Ovary (tissue), 10 donors: ENCODE measurements at places on chromosomes 12 and 14. TPM values are rescaled to one million over a fixed set of nuclear protein-coding genes. Genes with fewer than 3 reads are reported as not detected.

DNA sequence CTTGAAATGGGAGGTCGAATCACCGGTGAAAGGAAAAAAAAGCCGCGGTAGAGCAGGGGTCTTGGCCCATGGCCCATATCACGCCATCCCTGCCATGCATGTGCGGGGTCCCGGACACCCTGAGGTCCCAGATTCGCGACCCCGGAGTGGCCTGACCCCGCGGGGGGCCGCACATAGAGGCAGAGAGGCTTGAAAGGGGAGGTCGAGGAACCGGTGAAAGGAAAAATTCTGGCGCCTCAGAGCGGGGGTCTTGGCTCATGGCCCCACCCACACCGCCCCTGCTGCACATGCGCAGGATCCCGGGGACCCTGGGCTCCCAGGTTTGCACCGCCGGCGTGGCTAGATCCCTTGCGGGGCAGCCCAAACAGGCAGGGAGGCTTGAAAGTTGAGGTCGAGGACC, 319.8 kb downstream of the ALG10 start:
- DNase-seq = no peak

GRCh38 chr12:79685068-79685467, 5.7 kb downstream of the PAWR start:
- DNase-seq = no peak

DNA sequence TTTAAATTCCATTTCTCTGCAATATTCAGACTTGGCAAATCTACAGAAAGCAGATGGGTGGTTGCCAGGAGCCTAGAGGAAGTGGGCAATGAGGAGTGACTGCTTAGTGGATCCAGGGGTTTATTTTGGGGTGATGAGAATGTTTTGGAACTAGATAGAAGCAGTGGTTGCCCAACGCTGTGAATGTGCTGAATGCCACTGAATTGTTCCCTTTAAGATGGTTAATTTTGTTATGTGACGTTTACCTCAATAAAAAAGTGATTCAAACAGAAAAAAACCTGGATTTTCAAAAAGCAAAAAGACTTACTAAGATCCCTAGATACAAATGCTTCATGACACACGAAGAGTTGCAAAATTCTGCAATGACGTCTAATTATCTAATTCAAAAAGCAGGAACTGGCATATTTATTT, 34.2 kb downstream of the DAO start:
- DNase-seq = no peak

DNA sequence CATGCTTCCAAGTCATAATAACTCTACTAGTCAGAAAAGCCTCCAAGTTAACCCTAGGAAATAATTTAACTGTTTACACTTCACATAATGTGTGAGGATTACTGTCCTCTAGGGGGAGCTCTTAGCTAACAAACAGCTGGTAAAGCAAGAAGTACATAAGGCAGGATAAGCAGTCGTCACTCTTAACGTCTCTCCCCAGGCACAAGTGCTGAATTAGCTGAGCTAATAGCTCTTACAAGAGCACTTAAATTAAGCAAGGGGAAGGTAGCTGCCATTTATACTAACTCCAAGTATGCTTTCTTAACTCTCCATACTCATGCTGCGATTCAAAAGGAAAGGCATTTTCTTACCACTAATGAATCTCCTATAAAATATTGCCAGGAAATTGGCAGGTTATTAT, 79.3 kb upstream of the TSPAN11 start:
- DNase-seq = no peak

DNA sequence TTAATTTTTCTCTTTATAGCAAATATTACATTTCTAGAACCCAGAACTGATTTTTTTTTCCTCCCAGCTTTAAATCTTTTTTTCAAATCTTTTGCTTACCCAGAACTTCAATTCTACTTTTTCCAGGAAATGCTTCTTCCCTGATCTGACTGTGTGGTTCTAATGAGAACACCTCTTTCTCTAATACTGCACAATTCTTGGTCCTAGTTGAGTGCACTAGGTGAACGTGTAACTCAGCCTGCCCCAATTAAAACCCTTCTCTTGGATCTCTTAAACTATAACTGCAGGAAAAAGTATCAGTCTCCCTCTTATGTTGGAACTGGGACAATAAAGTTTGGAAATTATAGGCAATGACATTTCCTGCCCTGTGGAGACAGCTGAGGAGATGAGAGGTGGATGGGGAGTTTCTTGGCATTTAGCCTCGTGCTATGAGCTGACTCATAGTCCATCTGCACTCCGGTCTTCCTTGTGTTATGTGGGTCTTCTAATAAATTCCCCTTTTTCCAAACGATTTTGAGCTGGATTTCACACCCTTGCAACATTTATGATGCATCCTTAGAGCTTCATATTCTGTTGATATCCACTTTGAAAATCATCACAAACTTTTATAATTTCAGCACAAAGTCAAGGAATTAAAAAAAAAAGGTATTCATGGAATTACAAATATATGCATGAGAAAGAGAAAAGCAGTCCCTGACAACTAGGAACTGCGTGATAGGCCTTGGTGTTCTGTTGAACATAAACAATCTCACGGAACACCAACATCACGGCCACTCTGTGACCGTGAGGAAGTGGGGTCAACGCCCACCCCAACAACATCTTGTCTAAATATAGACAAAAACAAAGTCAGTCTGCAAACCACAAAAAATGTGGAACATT, 52.4 kb downstream of the BRMS1L start:
- DNase-seq = peak; percentile 26

DNA sequence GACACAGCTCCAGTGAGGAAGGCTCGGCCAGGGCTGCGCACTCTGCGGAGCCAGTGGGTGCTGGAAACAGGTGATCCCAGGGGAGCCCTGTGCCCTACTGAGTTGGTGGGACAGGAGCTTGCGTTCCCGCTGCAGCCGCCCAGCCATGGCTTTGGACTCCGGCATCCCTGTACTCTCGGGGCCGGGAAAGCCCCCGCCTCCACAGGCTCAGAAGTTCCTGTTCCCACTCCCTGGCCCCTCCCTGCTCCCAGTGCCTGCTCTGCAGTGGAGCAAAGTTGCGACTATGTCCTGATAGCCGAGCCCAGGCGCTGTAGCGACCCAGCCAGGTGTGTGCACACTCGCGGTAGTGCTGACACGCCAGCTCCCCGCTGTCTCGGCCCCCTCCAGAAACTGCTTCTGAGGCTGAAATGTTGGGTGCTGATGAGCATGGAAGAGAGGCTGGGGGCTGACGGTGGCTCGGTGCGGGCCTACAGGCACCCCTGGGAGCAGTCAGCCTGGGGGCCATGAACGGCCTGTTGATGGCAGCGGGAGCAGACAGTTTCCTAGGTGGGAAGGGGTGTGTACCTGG, 344.6 kb upstream of the MGAT4C start:
- no peak for DNase-seq

NTS gene
- 0.95 TPM for total RNA-seq

SLC17A8 gene
- 0.08 TPM for total RNA-seq

TMEM132C gene
- total RNA-seq = 9.4 TPM

DPPA3 gene
- total RNA-seq = not detected

PLCZ1 gene
- total RNA-seq = not detected

TMEM260 gene
- total RNA-seq = 28.1 TPM
